CD4-positive, alpha-beta T cell treated with Interleukin-4 for 1 hour (primary cell): ENCODE measurements at places on chromosomes 13 and 19.

GRCh38 chr19:8438236-8438635 is 6.5 kb upstream of the HNRNPM start:
- no peak for DNase-seq

DNA sequence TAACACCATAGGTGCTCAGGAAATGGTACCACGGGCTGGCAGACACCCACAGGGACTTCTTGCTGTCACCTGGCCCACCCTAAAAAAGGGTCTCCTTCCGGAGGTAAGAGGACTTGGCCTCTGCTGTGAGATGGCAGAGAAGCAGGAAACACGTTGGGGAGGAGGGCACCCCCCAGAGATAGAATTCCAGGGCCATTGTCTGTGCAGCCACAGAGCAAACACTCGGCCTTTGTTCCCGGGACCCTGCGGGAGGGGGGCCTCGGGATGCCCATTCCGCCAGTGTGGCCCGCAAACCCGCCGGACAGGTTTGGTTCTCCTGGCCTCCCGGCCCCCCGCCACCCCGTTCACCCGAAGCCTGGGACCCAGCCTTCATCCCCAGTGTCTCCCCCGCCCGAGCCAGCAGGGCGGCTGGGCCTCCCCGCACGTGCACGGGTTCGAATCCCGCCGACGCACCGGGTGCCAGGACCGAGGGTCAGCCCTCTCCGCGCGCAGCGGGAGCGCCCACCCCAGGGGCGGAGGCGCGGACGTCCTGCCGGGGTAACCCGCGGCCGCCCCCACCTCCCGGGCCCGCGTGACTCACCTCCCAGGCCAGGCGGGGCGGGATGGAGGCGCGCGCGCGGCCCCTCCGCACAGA is 714 bp downstream of the PLPP2 start:
- no peak for DNase-seq

DNA sequence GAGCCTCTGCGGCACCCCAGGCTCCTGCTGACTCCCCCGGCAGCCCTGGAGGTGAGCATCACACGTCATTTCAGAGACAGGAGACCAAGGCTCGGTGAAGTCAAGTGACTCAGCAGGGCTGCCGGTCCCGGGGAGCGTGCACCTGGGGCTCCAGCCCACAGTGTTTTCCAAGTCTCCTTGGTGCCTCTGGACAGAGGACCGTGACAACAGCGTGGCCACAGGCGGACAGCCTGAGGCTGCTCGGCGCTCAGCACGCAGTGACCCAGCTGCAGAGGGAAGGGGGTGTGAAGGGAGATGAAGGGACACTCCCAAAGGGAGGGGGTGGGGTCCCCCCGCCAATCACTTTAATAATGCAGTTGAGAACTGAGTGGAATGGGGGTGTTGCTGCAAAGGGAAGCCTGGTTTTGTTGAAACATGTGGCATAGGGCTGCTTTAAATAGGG is 17.5 kb upstream of the ASPDH start:
- DNase-seq, result no peak

- no peak for DNase-seq
Observed at GRCh38 chr13:75788481-75788981, 152.4 kb downstream of the LMO7 start.

DNA sequence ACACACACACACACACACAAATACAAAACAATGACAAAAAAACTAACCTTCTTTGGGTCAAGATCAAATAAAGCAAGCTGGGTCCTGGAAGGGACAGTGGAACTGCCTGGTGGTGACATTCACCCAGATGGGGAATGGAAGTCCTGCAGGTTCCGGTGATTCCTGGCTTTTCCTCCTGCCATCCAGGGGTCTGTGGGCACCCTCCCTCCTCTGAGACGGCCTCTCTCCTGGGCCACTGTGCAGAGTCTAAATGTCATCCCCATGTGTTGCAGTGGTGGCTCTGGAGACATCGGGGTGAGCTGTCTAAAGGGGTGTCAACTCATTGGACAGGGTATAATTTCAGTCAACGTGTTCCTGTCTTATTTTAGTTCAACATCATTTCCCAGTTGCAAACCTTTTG is 248.2 kb downstream of the ZNF536 start:
- DNase-seq, result no peak

GRCh38 chr19:751501-752341 is 809 bp downstream of the MISP start:
- no peak for DNase-seq

GRCh38 chr13:101989798-101990350 is 412.0 kb downstream of the FGF14 start:
- DNase-seq, result no peak

- DNase-seq, result peak; percentile 30
Observed at GRCh38 chr19:49347835-49348234, 12.6 kb downstream of the CD37 start.

DNA sequence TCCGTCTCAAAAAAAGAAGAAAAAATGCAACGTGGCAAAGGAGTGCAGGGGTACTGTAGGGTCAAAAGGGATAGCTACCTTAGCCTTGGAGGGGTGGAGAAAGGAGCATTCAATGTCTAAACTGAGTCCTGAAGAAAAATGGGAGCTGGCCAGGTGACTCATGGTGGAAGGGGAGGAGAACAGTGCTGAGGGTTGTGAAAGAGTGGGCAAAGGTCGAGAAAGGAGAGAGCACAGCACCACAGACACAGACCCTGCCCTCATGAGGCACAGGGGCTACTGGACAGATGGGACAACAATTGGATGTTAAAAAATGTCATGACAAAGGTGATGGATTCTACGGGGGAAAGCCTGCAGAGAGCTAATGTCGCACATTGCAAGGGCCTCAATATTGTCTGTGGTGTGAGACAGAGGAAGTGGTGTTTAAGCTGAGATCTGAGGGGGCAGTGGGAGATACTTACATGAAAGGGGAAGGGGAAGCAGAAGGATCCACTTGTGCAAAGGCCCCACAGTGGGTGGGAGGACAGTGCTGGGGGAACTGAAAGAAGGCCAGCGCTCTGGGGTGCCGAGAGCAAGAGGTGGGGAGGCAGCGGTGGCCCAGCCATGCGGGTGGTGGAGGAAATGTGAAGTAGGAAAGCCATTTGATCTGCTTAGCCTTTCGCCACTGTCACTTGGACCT is 42.9 kb upstream of the URAD start:
- DNase-seq, result peak; percentile 39

DNA sequence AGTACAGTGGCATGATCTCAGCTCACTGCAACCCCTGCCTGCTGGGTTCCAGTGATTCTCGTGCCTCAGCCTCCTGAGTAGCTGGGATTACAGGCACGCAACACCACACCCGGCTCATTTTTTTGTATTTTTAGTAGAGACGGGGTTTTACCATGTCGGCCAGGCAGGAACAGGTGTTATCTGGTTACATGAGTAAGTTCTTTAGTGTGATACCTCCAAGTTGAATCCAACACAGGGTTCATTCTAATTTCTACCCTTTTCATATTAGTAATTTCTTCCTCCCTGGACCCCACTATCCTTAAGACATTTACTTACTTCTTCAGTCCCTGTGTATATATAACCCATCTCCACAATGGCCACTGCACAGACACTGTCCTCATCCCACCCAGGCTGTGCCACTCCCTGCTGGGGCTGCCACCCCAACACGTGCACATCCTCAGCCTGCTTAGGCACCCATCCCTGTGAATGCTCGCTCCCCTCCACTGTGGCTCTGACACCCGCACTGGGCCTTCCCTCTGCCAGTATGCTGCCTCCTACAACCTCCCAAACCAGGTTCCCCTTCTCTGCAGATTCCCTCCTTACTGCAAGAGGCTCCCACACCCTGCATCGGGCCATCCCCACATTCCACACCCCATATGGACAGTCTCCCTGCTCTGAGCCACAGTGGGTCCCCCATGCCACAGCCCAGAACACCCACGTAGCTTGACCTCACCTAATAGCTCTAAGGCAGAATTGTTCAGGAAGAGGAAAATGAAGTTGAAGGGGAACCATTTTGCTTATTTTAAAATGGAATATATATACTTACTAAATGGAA is 147.1 kb downstream of the TBC1D4 start:
- no peak for DNase-seq

- no peak for DNase-seq
Observed at GRCh38 chr19:42402376-42403116, 12.4 kb upstream of the CNFN start.

GRCh38 chr13:73300718-73301425 is 242.1 kb downstream of the KLF5 start:
- no peak for DNase-seq

GRCh38 chr19:52270266-52270885 is 989 bp downstream of the ZNF766 start:
- no peak for DNase-seq

DNA sequence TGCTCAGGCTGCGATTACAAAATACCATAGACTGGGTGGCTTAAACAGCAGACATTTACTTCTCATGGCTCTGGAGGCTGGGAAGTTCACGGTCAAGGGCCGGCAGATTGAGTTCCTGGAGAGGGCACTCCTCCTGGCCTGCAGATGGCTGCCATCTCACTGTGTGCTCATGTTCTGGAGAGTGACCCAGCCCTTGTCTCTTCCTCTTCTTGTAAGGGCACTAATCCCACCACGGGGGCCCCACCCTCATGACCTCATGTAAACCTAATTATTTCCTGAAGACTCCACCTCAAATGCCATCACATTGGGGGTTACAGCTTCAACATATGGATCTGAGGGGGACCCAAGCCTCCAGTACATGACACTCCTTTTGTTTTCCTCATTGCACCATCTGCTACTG is 56.0 kb upstream of the CLDN10 start:
- DNase-seq, result no peak

- no peak for DNase-seq
Observed at GRCh38 chr13:106332621-106333020, 202.8 kb downstream of the EFNB2 start.

- DNase-seq, result no peak
Observed at GRCh38 chr13:50779443-50780200, 63.9 kb downstream of the DLEU7 start.

- DNase-seq, result no peak
Observed at GRCh38 chr13:25231517-25231916, 55.8 kb downstream of the MTMR6 start.

GRCh38 chr19:53311044-53311443 is 22.5 kb upstream of the ZNF845 start:
- DNase-seq, result no peak

- no peak for DNase-seq
Observed at GRCh38 chr13:91664039-91664438, 265.6 kb downstream of the GPC5 start.

- peak; percentile 52 for DNase-seq
Observed at GRCh38 chr13:28100150-28101121, at the start of gene FLT3. TSS of gene FLT3 (minus strand) at chr13:28100576. CDS start at chr13:28100510, 66 bp downstream.

DNA sequence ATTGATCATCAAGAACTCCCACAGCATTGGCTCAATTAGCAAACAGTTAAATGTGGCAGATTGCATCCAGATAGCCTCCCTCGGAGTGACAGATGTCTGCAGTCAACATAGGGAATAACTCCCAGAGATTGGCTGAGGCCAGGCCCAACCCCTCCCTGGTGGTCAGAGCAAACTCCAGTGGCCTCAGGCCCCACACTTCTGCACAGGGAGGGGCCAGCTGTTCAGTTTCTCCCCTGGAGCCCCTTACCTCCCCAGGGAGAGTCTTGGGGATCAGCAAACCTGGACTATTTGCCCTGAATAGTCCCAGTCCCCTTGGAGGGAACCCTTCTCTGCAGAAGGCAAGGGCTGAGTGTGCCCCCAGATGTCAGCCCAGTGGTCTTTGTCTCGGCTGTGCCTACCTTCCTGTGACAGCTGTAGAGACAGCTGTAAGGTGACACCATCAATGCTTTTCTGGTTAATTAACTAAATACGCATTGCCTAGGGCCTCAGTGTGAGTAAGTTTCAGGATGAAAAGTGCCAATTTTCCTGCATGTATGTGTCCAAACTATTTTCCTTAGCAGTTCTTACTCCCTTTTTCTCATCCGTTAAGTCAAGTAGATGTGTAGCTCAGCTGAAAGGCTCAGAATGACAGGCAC is 102.7 kb upstream of the UQCRFS1 start:
- DNase-seq, result no peak

DNA sequence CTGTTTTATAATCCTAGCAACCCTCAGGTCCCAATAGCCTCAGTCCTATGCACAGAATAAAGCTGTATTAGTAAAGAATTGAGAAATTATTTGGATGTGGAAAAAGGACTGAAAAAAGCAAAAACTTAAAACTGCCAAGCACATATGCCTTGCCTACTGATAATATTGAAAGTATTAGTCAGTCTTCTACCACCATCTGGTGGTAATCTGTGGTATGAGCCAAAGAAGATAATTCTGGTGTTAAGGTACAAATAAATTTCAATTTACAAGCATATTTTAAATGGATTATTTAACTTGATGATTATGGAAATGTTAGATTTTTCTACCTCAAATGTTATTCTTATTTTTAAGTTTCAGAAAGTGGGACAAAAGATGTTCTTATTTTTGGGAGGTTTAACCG is 460.3 kb upstream of the KLHL1 start:
- DNase-seq, result no peak

DNA sequence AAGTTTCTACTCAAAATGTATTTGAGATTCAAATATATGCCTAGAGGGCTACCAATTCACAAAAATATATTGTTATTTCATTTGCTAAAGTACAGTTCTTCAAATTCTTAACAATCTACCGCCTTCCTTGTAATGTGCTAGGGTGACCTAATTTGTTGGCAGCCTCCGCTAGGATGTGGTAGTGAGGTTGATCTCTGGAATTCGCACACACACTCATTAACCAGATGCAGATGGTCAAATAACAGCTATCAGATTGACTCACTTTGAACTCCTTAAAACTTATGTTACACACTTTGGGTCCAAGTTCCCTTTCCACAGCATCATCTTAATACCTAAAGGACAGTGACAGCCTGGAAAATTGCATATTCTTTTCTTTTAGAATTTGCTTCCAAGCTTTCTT is 367.3 kb downstream of the DCT start:
- no peak for DNase-seq

- peak; percentile 67 for DNase-seq
Observed at GRCh38 chr19:54312436-54313377, at the start of gene LILRA5. TSS of gene LILRA5 (minus strand) at chr19:54313166. CDS start at chr19:54313019, 147 bp downstream.

DNA sequence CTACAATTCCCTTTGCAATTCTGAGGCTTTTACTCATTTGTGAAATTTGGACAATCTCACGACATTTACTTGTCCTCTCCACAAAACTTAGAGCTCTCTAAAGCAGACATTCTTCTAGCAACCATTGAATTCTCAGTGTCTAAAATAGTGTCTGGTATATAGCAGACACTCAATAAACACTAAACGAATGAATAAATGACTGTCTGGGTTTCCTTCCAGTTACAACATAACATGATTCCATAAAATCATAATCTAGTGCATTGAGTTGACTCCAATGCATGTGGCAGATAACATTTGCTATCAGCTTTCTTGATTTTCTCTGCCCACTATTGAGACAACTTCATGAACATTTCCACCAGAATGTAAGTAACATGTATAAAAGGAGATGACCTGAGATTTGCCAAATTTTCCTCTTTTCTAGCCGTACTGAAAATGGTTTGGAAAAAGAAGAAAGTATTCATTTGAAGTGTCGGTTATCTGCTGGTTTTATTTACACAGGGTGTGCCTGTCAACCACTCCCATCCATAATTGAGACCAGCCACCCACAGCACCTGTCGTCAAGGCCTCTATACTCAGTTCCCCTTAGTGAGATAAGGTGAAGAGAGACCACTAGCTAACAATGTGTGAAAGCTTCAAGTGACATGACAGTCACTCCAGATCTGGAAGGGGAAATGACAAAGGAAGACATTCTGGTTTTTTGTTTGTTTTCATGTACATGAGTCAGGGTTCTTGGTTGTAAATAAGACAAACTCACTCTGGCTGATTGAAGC is 4.8 kb upstream of the SERP2 start:
- no peak for DNase-seq
